ENCODE measurements at places on chromosomes 16 and 17.

DNA sequence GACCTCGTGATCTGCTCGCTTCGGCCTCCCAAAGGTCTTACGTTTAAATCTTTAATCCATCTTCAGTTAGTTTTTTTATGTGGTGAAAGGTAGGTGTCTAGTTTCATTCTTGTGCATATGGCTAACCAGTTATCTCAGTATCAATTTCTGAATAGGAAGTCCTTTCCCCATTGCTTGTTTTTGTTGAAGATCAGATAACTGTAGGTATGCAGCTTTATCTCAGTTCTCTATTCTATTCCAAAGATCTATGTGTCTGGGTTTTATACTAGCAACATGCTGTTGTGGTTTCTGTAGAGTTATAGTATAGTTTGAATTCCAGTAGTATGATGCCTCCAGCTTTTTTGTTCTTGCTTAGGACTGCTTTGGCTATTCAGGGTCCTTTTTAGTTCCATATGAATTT is 65.2 kb downstream of the TNFRSF13B start:
- DNase-seq, result no peak

GRCh38 chr16:51193879-51194278 is 42.8 kb upstream of the SALL1 start:
- DNase-seq, result no peak

DNA sequence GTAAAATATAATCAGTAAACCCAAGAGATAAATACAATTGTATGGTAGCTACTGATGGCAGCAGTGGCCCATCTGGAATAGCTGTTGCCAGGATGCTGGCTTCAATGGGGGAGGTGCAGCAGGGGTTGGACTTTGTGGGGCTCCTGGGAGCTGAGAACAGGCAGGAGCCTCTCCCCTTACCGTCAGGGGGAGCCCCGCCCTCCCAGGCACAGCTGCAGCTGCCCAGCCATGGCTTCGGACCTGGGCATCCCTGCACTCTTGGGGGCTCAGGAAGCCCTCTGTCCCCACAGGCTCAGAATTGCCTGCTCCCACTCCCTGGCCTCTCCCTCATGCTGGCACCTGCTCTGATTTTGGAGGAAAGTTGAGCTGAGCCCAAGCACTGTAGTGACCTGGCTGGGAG is 741.1 kb downstream of the CDH11 start:
- DNase-seq, result no peak

DNA sequence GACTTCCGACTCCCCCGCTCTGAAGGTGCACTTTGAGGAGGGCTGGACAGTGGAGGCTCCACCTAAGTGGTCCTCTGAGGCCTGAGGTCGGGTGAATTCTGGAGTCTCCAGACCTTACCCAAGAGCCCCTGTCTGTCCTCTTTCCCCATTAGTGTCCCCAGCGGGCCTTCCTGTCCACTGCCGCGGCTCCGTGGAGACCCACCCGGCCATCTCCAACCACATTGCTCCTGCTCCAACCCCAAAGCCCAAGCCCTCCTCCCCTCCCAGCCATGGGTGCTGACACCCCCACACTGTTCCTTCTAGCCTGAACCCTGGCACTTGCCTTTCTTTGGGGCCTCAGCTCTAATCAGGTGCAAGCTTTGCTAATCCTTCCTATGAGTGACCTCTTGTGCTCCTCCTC is 283.1 kb upstream of the TNRC6C start:
- no peak for DNase-seq

DNA sequence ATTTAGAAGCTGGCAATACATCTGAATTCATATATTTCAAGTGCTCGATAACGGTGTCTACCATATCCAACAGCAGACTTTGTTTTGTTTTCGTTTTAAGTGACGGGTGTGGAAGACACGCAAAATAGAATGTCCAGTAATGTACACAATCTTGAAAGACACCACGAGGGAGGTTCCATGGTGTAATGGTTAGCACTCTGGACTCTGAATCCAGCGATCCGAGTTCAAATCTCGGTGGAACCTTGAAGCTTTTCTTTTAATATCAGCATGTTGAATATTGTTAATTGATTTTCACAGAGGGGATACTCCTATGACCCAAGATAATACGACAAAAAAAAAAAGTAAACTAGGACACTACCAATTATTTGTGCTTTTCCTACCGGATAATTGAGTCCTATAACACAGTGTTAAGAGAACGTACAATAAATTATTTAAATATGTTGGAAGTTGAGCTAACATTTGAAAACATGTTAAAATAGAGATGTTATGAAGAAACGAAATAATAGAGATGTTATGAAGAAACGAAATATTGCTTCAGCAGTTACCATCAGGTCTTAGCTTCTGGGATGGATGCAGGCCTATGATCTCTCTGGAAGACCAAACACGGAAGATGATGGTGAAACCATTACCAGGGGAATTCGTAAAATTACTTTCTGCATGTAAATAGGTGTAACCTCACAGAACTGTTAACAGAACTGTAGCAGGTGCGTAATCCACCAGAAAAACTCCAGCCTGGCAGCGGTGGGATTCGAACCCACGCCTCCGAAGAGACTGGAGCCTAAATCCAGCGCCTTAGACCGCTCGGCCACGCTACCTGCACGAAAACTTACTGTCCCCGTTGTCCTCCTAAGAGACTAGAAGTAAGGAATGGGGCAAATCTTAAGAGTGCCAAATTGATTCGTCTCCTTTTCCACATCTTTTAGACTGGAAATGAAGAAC is 1.5 kb upstream of the ALOXE3 start:
- peak; percentile 64 for DNase-seq

DNA sequence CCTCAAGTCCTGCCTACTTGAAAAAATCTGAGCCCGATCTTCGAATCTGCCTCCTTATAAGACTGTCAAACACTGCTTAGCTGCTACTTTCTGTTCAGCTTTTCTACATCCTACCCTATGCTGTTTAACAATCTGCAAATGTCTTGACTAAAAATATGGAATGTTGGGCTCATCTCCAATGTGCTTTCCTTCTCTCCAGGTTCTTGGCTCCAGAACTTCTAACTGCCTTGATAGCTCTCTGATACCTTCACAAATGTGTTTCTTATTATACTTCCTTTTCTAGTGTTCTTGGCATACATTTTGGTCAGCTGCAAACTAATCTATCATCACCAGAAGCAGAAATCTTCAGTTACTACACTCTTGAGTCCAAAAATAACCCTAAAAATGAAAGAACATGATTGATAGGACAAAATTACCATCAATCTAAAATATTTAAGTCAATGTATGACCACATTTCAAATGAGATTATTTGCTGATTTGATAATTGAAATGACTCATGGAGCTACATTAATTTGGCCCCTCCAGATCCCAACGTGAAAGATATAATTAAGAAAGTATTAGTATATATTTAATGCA is 372.3 kb upstream of the MON1B start:
- no peak for DNase-seq

- no peak for DNase-seq
These were observed 66.0 kb downstream of the RPH3AL start for GRCh38 chr17:286571-286970.

- no peak for DNase-seq
These were observed 28.7 kb upstream of the SLFN13 start for GRCh38 chr17:35477248-35477647.

DNA sequence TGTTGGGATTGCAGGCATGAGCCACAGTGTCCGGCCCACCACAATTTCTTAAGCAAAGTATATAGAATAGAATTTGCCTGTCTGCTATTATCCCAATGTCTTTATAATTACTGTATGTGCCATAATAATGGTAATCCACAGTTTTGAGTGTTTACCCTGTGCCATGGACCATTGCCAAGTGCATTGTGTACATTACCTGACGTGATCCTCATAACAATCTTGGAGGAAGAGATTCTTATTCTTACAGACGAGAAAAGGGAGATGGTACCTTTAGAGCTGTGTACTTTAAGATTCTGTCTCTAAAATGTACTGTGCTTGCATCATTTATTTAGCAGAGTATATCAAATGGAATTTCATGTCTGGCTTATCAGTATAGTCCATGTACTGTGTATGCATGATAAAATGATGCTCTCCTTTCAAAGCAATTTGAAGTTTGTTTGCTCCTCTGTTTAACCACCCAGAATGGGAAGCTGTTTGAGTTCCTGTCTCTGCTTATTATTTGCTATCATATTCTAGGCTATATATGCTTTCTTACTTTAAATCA is 13.8 kb upstream of the CDR2 start:
- DNase-seq, result no peak

DNA sequence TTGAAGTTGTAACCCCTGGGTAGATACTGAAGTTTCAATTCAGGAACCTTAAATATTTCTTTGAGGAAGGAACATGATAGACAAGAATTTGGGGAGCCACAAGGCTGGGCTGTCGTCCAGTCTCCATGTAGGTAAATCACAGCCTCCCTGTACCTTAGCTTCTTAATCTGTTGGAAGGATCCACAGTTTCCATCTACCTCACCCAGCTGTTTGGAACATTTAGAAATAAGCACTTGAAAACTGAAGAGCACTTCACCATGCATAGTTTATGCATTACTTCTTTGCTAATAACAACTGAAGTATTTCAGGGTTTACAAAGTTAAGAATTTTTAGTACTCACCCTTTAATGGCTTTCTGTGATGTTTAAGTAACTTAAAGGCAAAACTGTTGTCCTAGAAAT is 17.2 kb downstream of the TXNDC11 start:
- peak; percentile 28 for DNase-seq

GRCh38 chr16:22948603-22949368 is 134.8 kb downstream of the HS3ST2 start:
- peak; percentile 71 for DNase-seq

DNA sequence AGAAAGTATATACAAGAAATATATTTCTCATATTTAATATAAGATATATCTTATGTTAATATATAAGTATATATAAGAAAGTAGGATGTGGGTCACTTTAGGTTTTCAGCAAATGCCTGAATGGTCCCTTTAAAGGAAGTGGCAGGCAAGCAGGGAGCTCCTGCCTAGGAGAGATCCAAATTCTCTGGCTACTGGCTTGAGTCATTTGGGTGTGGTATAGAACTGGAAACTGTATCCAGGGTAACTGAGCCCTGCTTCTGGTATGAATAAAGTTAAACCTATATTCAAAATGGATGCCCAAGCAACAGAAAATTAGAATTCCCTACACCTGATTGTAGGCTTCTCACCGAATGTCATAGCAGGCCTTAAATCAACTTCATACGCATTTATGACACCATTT is 144.4 kb downstream of the ZNF18 start:
- no peak for DNase-seq

DNA sequence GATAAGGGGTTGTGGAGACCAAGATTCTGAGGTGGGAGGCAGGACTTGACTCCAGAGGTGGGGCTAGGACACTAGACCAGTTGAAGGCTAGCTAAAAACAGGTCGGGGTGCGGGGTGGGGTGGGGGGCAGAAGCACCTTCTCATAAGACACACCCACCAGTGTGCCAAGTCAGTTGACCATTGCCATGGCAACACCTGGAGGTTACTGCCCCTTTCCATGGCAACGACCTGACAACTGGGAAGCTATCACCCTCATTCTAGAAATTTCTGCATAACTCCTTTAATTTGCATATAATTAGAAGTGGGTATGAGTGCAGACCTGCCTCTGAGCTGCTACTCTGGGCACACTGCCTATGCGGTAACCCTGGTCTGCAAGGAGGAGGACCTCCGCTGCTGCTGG is 53.9 kb upstream of the ALOX12 start:
- DNase-seq, result no peak

- peak; percentile 4 for DNase-seq
These were observed at the start of gene DNAH9 for GRCh38 chr17:11598274-11599221. Gene DNAH9, plus strand, starts transcription at chr17:11598470. Its CDS starts 29 bp downstream, at chr17:11598499.

- DNase-seq, result no peak
These were observed 302.7 kb upstream of the IRX3 start for GRCh38 chr16:54589326-54589725.

- DNase-seq, result no peak
These were observed 412 bp downstream of the FKBP10 start for GRCh38 chr17:41813152-41813680.

- DNase-seq, result no peak
These were observed 48.8 kb downstream of the PIMREG start for GRCh38 chr17:6492892-6493674.

DNA sequence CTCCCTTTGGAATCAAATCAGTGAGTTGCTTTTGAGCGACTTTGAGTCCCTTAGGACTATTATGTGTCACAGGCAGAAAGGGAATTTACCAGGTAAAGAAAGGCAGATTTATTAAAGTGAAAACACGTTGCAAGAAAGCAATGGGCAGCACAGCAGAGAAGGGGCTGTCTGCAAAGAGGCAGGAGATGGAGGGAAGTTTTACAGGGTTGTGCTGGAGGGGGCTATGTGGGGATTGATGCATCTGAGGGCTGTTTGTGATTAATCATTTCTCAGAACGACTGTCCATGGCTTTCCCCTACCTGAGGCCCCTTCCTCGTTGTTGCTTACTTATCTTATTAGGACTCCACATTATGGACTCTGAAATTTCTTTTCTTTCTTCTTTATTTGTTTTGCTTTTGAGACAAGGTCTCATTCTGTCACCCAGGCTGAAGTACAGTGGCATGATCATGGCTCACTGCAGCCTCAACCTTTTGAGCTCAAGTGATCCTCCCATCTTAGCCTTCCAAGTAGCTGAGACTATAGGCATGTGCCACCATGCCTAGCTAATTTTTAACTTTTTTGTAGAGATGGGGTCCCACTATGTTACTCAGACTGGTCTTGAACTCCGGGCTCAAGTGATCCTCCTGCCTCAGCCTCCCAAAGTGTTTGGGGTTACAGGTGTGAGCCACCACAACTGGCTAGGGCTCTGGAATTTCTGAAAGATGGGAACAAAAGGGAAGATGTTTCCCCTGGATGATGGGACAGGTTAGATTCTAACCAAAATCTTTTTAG is 5.5 kb downstream of the WWP2 start:
- DNase-seq, result no peak

GRCh38 chr16:81651758-81652718 is 127.1 kb upstream of the PLCG2 start:
- no peak for DNase-seq

DNA sequence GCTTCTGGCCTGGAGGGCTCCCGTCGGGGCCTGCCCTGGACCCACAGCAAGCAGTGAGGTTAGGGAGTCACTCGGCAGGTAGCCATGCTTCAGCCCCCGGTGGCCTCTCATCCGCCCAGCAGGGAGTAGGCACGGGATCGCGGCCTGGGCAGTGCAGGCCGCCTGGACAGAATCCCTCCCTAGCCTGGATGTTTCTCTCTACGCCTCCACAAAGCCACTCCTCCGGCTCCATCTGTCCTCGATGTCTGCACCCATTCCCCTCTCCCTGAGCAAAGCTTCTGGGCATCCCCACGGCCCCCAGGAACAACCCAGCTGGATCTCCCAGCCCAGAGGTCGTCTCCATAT is 145.2 kb downstream of the RBFOX3 start:
- no peak for DNase-seq

GRCh38 chr17:6388416-6388815 is 46.5 kb downstream of the AIPL1 start:
- no peak for DNase-seq

DNA sequence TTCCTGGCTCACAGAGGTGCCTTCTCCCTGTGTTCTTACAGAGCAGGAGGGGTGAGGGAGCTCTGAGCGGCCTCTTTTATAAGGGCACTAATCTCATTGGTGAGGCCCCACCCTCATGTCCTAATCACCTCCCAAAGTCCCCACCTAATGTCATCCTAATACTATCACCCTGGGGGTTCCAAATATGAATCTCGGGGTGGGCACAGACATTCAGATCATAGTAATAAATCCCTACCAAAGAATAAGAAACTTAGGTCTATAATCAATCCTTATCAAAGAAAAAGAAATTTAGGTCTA is 32.3 kb upstream of the METRNL start:
- no peak for DNase-seq
